ENCODE measurements at places on chromosomes 4 and X.
A peak's percentile ranks its signal among the peaks of the same experiment; 100 is the strongest.

- no peak for DNase-seq
These were observed 69.7 kb upstream of the TFDP3 start for GRCh38 chrX:133287860-133288259.

GRCh38 chr4:121651597-121651996 is 45.2 kb downstream of the ANXA5 start:
- no peak for DNase-seq

- DNase-seq: no peak
These were observed 54.0 kb upstream of the TACR3 start for GRCh38 chr4:103773691-103774231.

- DNase-seq: no peak
These were observed 163.9 kb downstream of the KDR start for GRCh38 chr4:54961357-54961975.

DNA sequence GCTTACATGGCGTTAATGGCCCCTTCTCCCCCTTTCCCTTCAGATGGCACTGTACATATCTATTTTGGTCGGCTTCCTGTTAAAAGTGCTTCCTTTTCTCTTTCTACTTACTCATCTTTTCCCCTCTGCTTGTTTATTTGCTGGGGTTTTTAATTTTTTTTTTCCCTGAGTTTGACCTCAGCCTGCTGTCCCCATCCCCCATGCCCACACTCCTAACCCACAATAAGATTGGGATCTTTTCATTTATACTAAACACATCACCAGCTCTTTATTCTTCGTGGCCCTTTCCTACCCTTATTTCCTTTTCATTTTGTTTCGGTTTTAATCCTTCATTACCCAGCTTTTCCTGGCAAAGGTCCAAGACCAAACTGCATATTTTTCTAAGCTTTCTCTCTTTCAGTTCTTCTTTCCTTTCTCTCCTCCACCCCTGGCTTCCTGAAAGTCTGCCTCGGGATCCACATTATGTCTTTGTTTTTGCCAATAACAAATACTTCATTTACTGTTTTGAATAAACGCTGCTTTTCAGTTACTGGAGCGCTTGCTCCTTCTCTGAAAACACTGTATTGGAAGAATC is 152.0 kb upstream of the USP9X start:
- DNase-seq: no peak

- no peak for DNase-seq
These were observed 236.8 kb downstream of the ARHGAP10 start for GRCh38 chr4:147968641-147969040.

DNA sequence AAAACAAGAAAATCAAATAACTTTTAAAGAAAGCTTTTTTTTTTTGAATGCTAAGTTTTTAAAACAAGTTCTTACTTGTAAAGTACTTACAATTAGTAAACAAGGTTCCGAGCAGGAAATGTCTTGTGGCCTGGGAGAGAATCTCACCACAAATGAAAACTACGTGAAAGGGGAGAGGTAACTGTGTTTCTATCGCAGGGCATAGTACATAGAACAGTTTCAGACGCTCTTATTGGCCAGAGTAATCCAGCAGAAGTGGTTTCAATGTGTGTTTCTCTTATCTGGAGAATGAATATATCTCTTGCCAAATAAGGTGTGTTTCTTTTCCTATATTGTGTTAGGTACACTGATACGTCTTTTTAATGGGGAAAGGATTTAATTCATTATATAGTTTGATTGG is at the start of gene PLAC8:
Gene PLAC8 (minus strand): TSS at position 154 of the 400 bp plus-strand sequence. CDS start 6,808 bp downstream, outside the sequence.
- DNase-seq: peak; percentile 34

GRCh38 chrX:153766871-153767673 is 3.0 kb downstream of the PLXNB3 start:
- no peak for DNase-seq

- DNase-seq: no peak
These were observed 26.2 kb downstream of the DLG3 start for GRCh38 chrX:70470850-70471289.
